Mesothelial cell of epicardium (in vitro differentiated cells): ENCODE measurements at places on chromosomes 16 and 17.

- no peak for DNase-seq
Observed at GRCh38 chr16:50555952-50556673, 7.9 kb downstream of the NKD1 start.

DNA sequence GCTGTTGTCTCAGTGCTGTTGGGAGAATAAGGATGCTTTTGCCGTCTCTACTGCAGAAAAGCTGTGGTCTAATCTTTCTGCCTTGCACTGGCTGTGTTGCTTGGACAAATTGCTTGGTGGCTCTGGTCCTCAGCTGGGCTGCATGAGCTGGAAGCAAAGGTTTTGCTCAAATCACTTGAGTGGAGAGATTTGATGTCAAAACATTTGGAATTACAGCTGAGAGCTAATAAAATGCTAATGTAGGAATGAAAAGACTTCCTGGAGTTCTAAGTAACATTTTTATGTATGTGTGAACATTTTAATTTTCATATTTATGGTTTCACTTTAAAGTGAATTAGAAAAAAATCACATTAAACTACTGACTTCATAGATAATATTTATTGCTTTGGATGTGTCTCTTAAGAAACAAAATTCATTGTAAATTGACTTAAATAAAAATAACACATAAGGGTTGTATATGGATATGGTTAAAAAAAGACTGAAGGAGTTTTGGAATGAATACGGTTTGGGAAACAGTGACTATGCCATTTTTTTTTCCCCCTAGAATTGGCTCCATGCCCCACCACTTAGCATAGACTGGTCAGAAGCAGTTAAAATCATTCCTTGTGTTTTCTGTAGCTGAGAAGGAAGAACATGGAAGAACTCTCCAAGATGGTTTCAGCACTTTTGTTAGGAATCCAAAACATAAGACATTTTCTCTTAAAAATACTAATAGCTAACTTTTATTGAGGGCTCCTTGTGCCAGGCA lies 39.2 kb upstream of the FAM20A start:
- no peak for DNase-seq

DNA sequence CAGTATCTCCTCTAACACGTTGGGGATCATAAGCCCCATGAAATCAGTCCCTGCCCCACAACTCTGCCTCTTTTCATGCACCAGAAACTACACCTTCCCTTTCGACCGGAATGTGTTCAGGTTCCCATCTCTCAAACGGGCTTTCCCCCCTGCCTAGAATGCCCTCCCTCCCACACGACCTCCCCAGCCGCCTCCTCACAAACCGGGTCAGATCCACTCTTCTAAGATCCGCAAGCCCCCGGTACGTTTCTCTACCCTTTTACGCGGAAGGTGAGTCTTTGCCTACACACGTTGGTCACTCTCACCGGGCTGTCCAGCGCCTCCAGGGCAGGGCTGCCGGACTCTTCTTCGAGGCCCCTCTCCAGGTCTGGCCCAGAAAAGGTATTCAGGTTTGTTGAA lies 708 bp downstream of the DHX33 start:
- DNase-seq: no peak

GRCh38 chr17:60392845-60393702 lies 1.1 kb upstream of the USP32 start:
- peak; percentile 39 for DNase-seq

DNA sequence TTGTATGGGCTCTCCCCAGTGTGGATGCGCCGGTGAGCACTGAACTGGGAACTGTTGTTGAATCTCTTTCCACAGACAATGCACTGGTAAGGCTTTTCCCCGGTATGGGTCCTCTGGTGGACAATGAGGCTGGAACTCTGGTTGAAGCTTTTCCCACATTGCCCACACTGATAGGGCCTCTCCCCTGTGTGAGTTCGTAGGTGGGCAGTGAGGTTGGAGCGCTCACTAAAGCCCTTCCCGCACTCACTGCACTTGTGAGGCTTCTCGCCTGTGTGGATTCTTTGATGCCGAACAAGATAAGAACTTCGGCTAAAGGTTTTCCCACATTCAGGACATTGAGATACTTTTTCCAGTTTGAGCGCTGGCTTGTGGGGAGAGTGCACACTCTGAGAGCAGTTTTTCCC lies 17.8 kb downstream of the ZSCAN32 start:
- DNase-seq: no peak

DNA sequence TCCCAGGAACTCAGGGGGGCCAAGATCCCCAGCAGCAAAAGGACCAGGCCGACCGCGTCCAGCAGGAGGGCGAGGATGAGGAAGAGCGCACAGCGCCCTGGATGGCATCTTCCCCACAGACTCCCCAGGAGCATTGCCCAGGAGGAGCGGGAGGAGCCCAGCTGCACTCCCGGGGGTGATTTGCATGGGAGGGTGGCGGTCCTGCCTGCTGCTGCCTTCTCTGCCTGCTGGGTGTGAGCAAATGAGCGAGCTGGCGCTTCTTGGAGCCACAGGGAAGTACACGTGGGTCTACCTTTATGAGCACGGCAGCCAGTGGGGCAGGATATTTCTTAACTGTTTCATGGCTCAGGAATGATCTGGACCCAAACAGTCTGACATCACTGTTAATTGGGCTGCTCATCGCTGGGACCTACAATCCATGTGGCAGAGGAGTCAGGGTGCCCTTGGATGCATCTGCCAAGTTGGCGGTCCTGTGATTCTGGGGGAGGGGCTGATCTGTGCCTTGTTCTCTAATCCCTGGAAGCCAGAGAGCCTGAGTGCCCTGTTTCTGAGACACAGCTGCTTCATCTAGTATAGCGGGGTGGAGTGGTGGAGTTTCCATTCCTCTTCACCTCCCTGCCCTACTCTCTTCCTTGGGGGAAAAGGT lies at the start of gene TMEM238L:
TSS of gene TMEM238L (minus strand) at position 270 of the 646 bp plus-strand sequence. CDS start at position 134, 136 bp downstream.
- no peak for DNase-seq
